ENCODE measurements at places on chromosomes 12 and 14.

- DNase-seq = no peak
These were observed 637 bp upstream of the FOXG1 start for GRCh38 chr14:28765831-28766468.

GRCh38 chr12:47155457-47156166 lies 75.9 kb upstream of the AMIGO2 start:
- no peak for DNase-seq

- DNase-seq = no peak
These were observed 3.7 kb downstream of the EFS start for GRCh38 chr14:23361320-23361719.

DNA sequence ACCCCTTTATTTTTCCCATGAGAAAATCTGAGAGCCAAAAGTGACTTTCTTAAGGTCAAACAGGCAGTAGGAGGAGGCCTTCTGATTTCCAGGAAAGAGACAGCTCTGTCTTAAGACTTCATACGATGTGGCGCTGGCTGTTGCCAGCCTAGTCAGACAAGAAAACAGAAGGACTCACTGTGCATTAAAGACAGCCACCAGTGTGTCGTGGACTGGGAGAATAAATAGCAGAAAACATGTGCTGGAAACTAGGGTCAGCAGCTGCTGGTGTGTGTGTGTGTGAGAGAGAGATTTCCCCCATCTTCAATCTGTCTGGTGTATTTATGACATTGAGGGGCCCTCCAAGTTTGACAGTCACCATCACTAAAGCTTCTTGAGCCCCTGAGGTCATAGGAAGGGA lies 708.6 kb upstream of the TMEM132C start:
- no peak for DNase-seq

DNA sequence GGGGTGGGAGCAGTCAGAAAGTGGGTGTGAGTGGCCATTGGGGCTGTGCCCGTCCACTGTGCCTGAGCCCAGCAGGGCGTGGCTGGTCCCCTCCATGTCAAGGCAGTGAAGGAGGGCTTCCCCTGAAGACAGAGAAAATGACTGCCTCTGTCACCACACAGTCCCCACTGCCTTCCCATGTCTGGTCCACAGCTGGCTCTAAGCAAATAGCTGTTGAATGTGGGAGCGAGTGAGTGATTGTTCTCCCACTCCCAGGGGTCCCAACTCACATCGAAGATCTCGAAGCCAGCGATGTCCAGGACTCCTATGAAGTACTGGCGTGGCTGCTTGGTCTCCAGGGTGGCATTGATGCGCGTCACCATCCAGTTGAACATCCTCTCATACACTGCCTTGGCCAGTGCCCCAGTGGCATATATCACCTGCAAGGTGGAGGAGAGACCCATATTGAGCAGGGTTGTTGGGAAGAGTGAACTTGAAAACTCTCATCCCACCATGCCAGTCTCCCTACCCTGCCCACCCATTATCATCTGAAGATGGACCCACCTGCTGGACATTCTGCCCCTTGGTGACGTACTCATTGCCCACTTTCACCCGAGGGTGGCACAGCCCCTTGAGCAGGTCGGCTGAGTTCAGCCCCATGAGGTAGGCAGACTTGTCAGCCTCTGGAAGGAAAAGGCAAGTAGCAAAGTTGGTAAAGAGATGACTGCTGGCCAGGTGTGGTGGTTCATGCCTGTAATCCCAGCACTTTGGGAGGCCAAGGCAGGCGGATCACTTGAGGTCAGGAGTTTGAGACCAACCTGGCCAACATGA lies 6.6 kb downstream of the MYH7 start:
- no peak for DNase-seq

DNA sequence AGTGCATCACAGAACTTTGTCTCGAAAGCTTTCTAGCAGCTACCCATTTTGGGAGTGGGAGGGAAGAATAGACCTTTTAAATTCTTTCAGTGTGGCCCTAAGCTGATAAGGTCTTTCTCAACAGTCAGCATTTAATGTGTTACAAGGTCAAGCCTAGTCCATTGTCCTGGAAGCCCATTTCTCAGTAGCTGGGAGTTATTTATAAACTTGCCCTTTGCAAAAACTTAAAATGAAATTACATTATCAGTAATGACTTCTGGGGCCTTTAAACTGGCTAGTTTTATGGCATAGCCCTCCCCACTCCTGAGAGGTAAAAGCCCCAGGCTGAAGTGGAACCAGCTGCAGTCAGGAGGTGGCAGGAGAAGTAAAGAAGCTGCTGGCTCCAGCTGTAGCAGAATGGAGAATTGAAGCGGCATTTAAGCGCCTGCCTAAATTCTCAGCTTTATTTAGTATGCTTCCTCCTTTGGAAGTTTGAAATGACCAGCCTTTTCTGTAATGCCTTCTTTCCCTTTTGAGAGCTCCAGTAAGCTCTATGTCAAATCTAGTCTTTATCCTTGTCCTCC lies 12.4 kb downstream of the COPZ1 start:
- no peak for DNase-seq

DNA sequence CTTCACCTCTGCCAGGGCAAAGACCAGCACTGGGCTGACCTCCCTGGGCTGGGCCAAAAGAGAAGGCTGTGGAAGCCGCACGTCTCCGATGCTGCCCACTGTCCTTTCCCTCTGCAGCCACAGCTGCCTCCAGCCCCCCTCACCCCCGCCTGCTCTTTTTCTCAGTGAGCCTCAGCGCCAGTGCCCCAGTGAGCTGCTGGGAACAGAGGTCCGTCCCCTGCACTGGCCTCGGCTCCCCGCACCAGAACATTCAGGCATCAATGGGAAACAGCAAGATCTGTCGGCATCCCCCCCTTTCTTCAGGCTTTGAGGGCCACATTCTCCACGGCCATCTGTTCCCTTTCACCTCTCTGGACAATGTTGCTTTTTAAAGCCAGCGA lies 398.1 kb downstream of the ZFP36L1 start:
- DNase-seq = no peak

DNA sequence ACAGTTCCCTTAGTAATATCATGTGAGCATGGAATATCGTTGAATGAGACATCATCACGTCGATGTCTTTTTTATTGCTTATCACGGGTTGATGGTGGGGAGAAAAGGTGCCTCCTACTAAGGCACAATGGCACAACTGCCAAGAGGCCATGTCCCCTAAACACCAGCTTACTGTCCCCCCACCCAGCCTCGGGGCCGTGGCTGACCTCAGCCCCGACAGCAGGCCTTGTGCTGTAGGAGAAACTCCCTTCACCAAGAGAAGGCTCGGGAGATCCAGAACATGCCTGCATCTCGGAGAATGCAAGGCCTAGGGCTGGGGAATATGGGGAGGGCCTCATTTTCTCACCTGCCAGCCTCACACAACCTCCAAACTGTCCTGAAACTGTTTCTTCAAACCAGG lies 22.8 kb downstream of the ZFP36L1 start:
- no peak for DNase-seq

DNA sequence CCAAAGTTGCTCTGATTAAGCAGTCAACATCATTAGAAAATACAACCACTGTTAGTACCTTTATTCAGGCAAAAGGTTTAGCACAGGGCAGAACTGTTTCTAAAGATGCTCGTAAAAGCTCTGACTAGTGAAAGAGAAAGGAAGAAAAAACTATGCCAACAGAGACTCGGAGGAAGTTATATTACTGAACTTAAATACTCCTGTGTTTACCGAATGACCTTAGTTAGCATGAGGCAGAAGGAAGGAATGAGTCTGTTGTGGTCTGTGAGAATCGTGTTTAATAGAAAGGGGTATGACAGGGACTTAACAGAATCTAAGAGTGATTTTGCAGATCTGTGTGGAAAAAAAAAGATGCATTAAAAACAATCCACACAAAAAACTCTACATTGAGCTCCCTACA lies 84.1 kb upstream of the OVCH1 start:
- DNase-seq = no peak

DNA sequence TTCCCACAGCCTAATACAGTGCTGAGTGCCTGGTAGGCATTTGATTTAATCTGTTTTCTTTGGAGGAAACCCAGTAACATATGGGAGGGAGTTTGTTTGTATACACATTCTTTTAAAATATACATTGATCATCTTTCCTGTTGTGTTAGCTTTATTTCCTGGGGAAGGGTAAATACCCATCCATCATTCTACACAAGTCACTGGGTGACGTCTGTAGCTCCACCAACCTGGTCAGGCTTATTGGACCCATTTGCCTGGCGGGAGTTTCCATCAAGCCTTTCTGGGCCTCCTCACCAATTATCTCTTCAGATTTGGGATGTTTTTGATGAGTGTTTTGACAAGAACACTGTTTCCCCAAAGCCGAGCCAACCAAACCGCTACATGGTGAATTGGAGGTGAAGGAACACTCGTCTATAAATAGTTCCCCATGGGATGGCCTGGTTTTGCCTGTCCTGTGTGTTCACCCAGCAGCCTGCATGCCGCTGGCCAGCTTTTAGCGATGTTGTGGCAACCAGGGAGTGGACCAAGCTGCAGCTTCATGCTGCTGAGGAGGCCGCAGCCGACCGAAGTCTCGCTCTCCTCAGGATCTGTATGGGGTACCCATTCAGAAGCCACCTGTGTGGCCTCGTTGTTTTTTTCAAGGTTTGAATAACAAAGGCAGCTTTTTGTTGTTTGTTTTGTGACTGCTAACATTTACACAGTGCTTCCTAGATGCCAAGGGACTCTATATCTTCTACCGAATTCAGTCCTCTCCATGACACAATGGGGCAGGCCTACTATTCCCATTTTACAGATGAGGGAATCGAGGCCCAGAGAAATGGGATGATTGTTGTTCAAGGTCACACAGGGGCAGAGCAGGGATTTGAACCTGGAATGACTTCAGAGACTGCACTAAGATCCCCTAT lies 22.6 kb downstream of the PLXNC1 start:
- no peak for DNase-seq

- no peak for DNase-seq
These were observed 4.5 kb downstream of the DHH start for GRCh38 chr12:49089821-49090773.

- DNase-seq = no peak
These were observed 73.5 kb downstream of the ARMH4 start for GRCh38 chr14:58078471-58078870.

DNA sequence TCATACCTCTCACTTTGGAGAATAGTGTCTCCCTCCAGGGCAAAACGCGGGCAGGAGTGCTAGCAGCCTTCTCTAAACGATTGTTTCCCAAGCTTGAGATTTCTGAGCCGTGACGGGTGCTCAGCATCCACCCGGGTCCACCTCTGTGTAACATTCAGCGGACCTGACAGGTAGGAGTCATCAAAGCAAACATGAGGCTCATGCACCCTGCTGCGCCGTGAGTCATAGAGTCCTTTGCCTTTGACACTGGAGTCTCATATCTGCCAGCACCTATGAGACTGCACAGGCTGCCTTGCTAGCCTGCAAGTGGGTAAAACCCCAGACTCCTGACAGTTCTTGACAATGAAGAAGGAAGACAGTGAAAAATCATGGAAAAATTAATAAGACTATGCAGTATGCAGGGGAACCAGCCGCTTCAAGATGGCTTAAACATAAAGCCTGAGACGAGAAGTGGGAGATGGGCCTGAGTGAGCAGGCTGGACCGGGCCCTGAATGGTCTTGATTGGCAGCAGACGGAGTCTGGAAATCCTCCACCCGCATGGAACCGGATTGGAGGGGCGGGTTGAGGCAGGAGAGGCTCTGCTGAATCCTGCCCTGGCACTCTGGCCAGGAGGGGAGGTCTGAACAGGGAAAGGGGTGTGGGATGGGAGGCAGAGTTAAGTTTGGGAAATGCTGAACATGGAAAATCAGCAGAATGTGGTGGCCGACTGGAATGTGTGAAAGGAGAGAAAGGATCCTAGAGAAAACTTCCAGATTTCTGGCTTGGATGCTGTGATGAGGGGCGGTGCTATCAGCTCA lies 54.2 kb downstream of the LGMN start:
- no peak for DNase-seq

GRCh38 chr14:63435838-63436237 lies 107.3 kb downstream of the PPP2R5E start:
- no peak for DNase-seq

GRCh38 chr12:58521796-58522195 lies 398.5 kb downstream of the LRIG3 start:
- no peak for DNase-seq

DNA sequence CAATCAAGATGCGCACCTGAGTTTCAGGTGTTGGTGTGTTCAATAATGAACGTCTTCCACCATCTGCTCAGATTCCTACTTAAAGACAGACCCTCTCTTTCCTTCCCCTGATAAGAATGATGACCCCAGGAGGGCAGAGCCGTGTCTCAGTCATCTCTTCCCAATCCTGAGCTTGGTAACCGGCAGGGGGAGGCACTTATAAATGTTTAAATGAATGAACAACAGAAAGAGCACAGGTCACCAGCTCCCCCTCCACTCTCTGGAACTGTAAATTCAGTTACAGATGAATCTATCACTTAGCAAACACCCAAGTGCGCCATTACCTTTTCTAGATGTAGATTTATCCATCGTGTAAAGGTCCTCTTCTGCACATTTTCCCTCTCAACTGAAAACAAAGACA lies 72.4 kb upstream of the DICER1 start:
- DNase-seq = no peak

DNA sequence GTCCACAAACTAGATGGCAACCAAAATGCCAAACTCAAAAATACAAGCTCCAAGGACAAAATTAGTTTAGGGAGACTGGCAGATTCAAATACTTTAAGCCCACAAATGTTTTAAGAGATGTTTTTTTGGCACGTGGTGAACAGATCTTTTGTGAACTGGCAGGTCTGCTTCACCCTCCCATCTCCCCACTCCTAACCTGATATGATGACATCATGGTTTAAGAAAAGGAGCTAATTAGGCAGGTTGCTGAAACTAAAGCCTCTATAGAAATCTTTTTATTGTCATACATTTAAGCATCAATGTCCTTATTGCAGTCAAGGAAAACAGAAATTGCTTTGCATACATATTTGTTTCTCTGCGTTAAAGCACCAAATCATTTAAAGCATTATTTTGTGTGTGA lies 5.8 kb downstream of the LRIG3 start:
- DNase-seq = no peak

GRCh38 chr12:14937689-14938088 lies 648 bp downstream of the ERP27 start:
- DNase-seq = no peak

- DNase-seq = no peak
These were observed 3.3 kb downstream of the TMTC2 start for GRCh38 chr12:82690006-82690405.

DNA sequence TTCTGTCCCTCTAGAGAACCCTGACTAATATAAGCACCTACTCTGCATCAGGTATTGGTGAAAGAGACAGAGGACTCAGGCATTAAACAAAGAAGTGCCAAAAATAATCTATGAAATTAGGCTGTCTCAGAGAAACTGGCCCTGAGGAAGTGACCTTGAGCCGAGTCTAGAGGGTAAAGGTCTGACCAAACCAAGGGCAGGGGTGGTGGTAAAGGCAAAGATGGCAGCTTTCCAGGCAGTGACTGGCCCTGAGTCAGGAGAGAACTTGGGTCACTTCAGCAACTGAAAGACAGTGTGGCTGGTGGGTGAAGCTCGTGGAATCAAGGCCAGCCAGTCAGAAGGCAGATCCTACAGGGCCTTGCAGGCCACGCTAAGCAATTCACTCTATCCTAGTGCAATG lies 30.6 kb downstream of the CDKL1 start:
- no peak for DNase-seq
